IMR-90 (cell line): ENCODE measurements at places on chromosomes 13 and 19. TPM values are rescaled to one million over a fixed set of nuclear protein-coding genes. Genes with fewer than 3 reads are reported as not detected.

- DNase-seq: no peak
Measured at GRCh38 chr13:48644951-48645350, 8.8 kb upstream of the CYSLTR2 start.

GRCh38 chr13:109024611-109025010, 395.2 kb downstream of the MYO16 start:
- DNase-seq: no peak

IL4I1 gene
- total RNA-seq: under 0.01 and 0.36 TPM in 2 replicates

DNA sequence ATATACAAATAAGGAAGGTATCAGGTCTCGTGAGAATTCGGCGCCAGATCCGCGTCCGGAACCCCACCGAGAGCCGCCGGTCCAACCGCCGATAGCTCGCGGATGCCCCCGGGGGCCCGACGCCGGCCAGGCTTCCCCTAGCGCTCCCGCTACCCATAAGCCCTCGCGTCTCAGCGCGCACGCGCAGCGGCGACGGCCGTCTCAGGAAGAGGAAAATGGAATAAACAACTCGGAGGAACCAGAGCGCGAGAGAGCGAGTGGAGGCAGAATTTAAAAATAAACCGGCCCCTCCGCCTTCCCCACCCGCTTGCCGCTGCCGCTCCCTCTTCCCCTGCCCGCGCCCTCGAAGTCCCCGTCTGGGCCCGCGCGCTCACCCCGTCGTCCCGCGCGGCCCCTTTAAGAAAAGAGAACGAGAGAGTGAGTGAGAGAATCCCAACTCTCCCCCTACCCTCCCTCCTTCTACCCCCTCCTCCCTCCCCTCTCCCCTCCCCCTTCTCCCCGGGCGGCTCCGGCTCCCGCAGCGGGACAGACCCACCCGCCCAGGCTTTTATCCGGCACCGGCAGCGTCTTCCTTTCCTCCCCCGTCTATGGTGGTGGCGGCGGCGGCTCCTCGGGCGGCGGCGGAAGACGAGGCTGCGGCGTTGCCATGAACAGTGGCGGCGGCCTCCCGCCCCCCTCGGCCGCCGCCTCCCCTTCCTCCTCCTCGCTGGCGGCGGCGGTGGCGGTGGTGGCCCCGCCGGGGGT, at the start of gene PAN3:
Gene PAN3, plus strand, starts transcription at position 534 of the 744 bp plus-strand sequence. Its CDS starts 113 bp downstream, at position 647.
- DNase-seq: peak; percentile 89

GRCh38 chr13:28099396-28100149, 803 bp downstream of the FLT3 start:
- no peak for DNase-seq

DNA sequence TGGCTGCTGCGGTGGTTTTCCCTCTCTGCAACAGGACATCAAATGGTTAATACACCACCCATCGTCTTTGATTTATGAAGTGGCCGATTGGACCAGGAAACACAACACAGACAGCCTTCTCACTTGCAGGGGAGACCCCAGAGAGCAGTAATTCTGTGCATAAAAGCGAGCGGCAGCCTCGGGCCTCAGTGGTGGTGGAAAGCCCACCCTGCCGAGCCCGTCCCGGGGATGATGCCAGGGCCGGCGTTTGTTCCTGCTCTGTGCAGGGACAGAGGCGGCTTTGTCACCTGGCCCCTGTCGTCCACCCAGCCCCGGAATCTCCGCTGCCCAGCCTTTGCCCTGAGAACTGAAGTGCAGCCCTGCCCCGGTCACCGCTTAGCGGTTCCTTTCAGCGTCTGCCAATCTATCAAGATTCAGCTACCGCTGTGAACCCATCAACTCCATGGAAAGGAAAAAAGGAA, 184.4 kb downstream of the TSHZ3 start:
- DNase-seq: no peak

ZIM2 gene
- not detected in 2 replicates for total RNA-seq

DNA sequence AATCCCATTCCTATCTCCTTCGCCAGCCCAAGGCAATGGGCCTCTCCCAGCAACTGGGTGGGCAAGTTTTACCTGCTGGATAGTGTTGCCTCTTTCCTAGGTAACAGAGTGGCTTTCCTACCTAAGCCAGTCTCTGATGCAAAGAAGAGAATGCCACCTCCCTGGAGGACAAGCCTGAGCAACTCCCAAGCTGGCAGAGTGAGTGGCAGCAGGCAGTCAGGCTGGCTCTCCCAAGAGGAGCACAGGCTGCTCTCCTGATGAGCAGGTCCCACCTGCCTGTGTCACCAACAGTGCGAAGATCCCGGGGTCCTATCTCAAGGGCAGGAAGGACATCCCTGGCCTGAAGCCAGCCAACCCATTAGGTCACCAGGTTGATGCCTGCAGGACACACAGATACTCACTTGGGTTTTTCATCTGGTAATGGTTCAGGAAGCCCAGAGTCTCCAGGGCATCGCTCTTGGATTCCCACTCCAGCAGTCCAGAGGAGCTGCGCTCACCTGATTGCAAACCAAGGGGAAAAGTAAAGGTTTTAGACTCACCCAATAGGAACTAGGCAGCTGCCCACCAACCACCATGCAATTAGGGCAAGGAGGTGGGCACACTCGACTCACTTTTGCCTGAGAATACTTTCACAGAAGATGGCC, 5.5 kb upstream of the ECH1 start:
- DNase-seq: no peak

DNA sequence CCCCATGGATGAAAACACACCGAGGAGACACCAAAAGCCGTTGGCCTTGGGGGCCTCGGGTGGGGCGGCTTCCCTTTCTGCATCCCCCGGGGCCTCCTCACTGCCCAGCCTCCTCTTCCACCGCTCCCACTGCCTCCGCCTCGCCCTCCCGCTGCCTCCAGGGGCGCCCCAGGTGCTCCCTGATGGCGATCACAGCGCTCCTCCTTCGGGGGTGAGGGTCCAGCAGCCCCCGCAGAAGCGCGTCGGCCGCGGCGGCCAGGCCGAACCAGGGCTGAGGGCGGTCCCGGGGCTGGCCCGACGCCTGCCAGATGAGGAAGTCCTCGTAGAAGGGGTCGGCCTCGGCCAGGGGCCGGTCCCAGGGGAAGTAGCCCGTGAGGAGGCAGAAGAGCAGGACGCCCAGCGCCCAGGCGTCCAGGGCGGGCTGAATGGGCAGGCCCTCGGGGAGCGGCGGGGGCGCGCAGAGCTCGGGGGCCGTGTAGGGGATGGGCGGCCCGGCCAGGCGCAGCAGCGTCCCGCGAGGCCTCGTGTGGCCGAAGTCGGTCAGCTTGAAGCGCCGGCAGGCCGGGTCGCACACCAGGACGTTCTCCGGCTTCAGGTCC, 7.2 kb downstream of the SBK2 start:
- DNase-seq: no peak

GRCh38 chr19:41837981-41838708, 6.3 kb downstream of the LYPD4 start:
- no peak for DNase-seq

ZSWIM9 gene
- total RNA-seq: 0.54 and 0.56 TPM in 2 replicates

GRCh38 chr19:55309448-55309847, 15.7 kb downstream of the TMEM150B start:
- DNase-seq: no peak

ZNF729 gene
- not detected in 2 replicates for total RNA-seq

DNA sequence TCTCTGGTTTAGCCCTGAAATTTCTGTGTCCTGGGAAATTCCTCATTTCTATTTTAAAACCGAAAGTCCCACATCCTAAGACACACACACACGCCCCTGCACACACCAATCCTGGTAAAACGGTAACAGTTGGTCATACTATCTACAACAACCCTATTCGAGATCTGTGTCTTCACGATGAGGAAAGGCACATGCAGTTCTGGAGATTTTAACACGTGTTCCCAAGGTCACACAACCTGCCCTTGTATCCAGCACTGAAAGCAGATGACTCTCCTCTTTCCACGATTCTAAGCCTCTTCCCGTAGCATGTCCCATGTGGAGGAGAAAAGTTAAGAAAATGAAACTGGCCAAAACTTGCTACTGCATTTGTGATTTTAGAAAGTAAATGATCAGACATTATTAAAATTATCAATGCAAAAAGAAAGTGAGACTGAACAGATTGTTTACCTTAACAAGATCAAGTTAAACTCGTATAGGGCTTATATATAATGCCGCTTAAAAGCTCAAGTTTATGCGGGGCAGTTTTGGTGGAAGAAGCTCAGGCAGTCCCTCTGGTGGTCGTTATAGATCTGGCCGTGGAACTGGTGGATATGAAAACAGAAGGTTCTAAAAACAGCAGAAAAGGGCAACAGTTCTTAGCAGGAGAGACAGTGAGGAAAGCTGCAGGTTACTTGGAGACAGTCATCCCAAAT, 32.7 kb downstream of the VSTM1 start:
- peak; percentile 24 for DNase-seq

DNA sequence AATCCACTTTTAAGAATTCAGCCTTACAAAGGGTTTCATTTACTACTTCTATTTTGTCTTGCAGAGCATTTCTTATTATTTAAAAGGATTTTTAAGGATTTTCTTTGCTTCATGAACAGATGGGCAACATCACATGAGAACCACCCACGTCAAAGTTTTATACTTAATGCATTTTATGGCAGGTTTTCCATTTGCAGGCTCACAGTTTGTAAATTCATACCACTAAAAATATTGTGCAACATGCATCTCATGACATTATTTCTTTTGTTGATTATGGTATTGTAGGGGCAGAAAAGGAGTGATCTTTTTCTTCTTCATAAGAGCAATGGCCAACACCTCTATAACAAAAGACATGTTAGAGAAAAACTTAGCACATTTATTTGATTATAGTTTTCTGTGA, 554.0 kb upstream of the SPRY2 start:
- DNase-seq: no peak

DNA sequence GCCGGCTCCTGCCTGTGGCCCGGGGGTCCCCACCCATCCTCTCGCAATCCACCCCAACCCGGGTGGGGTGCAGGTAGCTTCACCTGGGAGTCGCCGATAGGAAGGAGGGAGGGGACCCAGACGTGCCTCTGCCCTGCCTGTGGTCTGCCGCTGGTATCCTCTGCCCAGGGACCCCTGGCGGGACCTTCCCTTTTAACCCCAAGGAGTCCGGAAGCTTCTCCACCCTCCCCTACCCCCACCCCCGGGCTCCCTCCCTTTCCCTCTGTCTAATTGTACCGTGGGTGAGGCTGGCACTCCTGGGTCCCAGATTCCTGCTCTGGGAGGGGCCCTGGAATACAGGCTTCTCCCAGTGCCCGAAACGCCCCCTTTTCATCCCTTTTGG, at the start of gene KLK10:
Gene KLK10, minus strand, starts transcription at position 166 of the 382 bp plus-strand sequence. CDS start 579 bp downstream, outside the sequence.
- DNase-seq: no peak

PTGER1 gene
- 0.28 and 0.54 TPM in 2 replicates for total RNA-seq

DNA sequence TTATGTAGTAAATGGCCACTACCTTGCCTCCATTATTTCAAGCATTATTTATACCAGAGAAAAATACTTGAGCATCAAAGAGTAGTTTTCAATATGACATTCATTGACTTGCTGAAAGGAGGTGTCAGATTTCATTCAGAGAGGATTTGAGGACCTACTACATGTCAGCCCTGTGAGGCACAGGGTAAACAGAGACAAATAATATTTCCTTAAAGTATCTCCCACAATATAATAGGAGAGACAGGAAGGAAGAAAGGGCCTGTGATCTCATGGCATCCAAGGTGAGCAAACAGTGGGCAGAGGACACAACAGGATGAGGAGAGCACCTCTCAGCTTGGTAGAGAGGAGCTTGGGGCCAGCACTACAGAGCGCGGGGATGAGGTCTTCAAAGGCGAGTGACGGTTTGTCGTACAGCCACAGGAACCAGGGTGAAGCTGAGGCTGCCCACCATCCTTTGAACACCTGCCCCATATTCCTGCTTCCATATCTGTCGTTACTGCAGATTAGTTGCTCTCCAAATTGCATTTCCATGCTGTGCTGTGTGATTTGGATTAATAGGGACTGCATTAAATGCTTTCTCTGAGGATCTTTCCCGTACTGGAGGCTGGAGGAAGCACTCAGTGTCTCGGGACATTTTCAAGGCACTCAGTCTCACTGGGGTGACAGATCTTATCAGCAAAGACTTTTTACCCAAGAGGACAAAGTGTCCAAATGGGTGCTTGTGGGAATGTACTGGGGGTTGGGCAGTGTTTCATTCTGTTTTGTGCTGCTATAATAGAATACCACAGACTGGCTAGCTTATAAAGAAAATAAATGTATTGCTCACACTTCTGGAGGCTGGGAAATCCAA, 59.2 kb downstream of the GJA3 start:
- DNase-seq: no peak

CAPS gene
- total RNA-seq: 0.54 and 1.4 TPM in 2 replicates

DNA sequence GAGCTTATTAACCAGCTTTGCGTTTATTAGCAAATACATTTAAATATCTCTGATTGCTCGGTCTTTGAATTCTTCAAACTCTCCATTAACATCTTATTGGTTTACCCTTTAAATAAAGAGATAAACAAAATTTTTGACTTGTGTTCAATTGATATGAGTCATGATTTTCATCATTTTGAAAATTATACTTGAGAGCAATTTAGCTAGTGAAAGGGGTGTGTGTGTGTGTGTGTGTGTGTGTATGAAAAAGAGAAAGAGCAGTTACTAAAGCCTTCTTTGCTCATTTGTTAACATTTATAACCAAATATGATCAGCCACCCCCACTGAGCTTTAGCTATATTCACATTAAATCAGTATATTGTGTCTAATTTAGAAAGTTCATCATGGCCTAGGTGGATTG, 48.3 kb upstream of the FAM216B start:
- DNase-seq: no peak

DNA sequence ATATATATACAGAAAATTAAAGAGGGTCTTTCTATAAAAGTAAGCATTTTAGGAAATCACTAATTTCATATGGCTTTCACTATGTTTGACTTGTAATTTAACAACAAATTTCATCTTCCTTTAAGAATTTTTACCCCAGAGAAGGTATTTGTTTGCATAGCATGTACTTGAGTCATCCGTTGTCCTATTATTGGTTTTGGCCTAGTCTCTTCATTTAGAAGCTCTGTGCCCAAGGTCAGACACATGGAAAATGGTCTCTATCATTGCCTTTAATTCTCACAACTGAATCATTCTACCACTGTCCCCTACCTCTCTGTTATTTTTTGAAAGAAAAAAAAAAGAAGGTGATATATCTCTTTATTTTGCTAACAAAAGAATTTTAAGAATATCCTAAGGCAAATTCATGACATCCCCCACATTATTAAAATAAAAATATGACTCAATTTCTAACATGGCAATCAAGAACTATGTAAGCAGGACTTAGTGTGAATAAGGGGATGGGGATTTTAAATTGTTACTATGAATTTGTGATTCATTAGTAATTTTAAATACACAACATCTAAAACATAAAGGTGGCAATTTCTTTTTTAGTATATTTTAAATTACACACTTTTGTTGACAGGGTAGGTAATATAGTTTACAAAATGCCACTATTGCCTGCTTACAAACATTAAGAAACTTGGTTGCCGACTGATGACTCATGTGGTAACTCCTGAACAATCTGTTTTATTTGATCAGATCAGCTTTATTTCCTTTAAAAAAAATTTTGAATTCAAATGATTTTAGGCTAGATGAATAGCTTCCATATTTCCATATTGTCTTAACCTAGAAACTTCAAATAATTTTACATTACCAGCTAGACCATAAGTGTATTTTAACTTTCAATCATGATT, 13.9 kb downstream of the SLITRK5 start:
- no peak for DNase-seq

KLK6 gene
- not detected in 2 replicates for total RNA-seq
